ENCODE measurements at places on chromosomes 2 and 18. TPM values are rescaled to one million over a fixed set of nuclear protein-coding genes. Genes with fewer than 3 reads are reported as not detected.

FIGN gene
- total RNA-seq, result 1.7 TPM

FLACC1 gene
- not detected for total RNA-seq

TRIP12 gene
- total RNA-seq, result 87.1 TPM

IL1R1 gene
- total RNA-seq, result 25.3 TPM

CENPA gene
- 47.2 TPM for total RNA-seq

SCN9A gene
- total RNA-seq, result 2.5 TPM

Measured in A549 treated with RU486 at 1 μM for 4 hours (cell line).